ENCODE measurements at places on chromosomes 13 and 19.

- no peak for DNase-seq
Observed at GRCh38 chr19:41350735-41351338, 2.9 kb downstream of the TGFB1 start.

- no peak for DNase-seq
Observed at GRCh38 chr13:31755803-31756212, 16.5 kb downstream of the RXFP2 start.

GRCh38 chr13:42125046-42125445, 76.6 kb downstream of the DGKH start:
- DNase-seq = no peak

- DNase-seq = no peak
Observed at GRCh38 chr19:2150794-2151338, 500 bp downstream of the AP3D1 start.

GRCh38 chr19:46859637-46860124, 1.1 kb upstream of the ARHGAP35 start:
- no peak for DNase-seq

DNA sequence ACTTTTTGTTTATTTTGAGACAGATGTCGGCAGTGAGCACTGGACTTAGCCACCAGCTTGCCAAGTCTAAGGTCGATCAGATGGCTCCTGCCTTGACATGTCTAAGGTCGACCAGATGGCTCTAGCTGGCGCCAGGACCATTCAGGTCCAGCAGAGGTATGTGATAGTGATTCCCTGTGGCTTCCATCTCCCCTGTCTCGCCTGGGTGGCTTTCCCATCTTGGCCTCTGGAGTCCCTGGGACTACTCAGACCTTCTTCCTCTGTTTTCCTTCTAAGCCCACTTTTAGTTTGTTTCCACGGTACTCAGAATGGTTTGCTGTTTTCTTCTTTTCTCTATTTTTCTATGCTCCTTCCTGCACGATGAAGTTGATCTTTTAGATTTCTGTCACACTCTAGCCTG, 1435.7 kb downstream of the UQCRFS1 start:
- no peak for DNase-seq

DNA sequence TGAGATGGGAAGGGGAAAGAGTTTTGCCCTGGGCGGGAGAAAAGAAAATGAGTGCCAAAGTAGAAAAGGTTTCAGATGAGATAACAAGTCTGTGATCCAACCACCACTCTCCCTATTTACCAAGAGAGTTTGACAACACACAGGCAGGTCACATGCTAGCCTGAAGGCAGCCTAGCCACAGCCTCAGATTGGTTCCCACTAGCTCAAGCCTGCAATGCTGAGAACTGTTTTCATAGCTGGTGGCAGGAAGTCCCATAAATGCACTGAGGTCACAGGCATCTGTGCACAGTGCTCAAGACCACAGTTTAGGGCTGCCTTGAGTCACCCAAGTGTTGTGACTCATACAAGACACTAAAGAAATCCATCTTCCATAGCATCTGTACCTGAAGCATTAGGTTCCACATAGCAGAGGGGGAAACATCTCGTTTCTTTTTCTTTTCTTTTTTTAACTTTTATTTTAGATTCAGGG, 18.5 kb upstream of the POP4 start:
- no peak for DNase-seq

- DNase-seq = no peak
Observed at GRCh38 chr13:100363874-100364273, 224.7 kb downstream of the GGACT start.
